SK-N-SH (cell line): ENCODE measurements at places on chromosomes 6 and 20. TPM values are rescaled to one million over a fixed set of nuclear protein-coding genes. Genes with fewer than 3 reads are reported as not detected.

DNA sequence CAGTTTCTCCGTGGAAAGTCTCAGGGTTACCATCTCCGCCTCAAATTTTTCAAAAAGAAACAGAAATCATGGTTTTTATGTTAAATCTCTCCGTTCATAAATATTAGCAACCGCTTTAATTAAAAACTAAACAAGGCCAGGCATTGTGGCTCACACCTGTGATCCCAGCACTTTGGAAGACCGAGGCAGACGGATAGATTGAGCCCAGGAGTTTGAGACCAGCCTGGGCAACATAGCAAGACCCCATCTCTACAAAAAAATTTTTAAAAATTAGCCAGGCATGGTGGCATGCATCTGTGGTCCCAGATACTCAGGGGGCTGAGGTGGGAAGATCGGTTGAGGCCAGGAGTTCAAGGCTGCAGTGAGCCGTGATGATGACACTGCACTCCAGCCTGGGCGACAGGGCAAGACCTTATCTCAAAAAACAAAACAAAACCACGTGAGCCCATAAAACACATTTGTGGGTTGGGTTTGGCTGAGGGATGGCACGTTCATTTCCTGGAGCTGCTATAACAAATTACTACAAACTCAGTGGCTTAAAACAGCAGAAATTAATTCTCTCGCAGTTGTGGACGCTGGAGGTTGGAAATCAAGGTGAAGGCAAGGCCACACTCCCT is 223.2 kb downstream of the ZNF217 start:
- no peak for DNase-seq

DNA sequence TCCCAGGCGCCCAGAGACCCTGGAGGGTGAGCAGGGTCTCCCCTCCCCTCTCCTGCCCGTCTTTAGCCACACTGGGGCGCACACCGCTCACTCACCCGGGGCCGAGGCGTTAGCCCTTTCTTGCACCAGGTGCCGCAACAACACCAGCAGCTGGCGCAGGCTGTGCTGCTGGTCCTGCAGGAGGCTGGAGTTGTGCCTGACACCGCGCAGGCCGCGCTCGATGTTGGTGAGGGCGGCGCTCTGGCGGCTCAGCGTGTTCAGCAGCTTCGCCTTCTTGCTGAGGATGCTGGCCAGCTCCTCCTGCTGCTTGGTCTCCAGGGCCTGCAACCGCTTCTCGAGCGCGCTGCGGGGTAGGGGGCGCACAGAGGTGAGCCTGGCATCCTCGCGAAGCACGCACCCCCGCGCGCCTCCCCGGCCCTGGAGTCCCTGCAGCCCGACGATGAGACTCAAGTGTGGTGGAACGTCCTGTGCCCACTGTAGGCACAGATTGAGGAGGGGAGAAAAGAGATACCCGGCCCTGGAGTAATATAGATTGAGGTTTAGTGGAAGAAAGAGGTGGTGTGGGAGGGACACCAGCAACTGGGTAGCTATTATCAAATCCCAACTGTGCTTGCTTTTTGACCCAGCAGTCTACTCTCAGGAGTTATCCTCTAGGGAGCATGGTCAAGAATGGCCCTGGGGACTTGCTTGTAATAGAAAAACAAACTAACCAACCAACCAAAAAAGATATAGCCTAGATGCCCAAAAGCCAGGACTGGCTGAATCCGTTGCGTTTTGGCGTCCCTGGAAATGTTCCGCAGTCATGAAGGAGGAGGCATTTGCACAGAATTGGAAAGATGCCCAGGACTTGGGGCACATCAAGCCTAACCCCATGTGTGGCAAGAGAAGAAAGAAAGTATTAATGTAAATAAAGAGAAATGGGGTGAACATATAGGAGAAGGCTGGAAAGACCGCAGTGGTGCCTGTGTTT is 30.9 kb downstream of the ANGPT4 start:
- no peak for DNase-seq

DNA sequence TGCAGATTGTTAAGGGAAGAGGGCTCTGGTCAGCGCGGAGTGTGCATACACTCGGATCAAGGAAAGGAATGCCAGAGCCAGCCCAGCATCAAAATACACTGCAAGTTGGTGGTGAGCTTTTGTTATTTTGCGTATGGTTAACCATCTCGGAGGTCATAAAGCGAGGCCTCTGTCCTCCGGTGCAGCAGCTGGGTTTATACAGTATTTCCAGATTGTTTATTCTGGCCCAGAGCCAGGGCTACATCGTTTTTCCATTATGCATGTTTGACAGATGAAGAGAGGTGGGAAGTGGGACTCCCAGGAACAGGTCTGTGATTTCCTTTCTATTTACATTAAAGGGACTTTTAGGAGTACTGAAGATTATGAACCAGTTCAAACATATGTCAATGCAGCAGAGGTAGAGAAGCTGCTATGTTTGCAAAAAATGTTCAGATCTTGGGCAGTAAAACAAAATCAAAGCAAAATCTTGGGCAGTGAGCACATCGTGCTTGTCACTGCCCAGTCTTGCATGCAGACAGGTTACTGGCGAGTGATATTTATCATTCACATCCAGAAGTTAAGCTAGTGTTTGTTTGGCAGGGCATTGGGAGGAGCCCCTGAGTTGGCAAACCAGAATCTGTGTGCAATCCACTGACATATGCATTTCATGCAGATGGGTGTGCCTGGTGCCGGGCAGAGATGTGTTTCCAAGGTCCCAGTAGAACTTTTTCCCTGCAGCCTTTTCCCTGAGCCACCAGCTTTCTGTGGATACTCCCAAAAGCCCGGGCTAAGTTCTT is 256.3 kb upstream of the TAB2 start:
- peak; percentile 43 for DNase-seq

DNA sequence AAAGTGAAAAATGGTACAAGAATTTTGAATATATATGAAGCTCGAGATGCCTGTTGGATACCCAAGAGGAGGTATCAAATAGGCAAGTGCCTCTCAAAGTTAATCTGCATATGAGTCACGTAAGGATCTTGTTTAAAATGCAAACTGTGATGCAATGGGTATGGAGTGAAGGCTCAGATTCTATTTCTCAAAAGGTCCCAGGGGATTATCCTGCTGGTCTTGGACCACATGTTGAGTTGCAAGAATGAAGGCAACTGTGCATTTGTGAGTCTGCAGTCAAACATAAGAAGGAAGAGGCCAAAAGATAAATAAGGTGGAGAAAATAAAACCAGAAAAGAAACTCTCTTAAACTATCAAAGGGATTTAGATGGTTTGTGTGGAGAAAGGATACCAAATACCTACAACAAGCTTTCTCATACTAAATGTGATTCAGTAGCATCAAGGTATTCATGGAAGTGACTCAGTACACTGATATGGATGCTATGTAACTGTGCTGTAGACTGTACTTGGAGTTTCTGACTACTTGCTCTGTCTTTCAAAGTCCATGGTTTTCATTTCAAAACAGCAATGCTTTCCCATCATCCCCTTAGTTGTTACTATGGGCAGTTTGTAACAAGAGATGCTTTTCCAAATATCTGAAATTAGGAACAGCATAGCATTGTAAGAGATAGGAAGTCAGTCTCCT is 106.3 kb downstream of the GFRAL start:
- DNase-seq, result no peak

DNA sequence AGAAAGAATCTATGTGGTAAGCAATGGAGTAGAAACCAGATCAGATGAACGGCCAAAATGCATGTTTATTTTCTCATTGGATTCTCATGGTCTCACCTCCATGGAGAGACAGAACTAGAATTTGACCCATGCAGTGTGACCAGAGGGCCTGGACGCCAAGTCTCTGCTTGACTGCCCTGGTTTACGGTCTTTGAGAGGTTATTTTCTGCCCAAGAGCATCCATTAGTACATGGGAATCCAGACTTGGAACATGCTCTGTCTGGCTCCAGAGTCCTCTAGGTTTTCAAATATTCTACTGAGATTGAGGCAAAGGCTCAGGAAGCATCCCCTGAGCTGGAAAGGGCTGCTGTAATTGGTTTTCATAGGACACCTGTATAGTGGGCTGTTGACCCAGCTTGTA is 45.5 kb upstream of the UST start:
- no peak for DNase-seq

- DNase-seq, result no peak
Observed at GRCh38 chr20:37228656-37229055, 33.0 kb downstream of the GHRH start.

DNA sequence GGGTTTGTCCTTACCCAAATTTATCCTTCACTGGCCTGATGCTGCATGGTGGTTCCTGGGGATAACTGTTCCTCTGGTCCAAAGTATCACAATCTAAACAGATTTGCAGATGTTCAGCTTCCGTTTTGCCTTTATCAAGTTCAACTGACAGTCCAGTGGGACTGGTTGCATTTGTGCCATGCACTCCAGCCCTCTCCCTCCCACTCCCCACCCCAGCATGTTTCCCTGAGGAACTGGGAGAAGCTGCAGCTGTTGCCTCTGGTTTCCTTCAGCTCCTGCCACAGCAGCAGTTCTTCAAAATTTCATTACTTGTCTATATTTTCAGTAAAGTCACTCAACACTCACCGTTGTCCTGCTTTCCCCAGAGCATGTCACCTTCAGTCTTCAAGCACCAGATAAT is 39.5 kb upstream of the KIF16B start:
- no peak for DNase-seq

DNA sequence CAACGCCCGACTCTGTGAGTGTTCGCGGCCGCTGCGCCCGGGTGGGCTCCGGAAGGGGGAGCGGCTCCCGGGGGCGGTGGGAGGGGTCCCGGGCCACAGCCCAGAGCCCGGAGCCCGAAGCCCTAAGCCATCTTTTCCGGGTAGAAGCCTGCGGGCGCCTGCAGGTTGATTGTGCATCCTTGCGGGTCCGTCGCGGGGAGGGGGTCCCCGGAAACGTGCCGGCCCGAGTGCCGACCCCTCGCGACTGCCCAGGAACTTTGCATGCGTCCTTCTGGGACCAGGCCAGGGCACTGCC is 413 bp downstream of the PTPRA start:
- peak; percentile 88 for DNase-seq

The PI3 gene
- polyA plus RNA-seq, result 0.12 TPM in 1 of 2 replicates, not detected in the other

DNA sequence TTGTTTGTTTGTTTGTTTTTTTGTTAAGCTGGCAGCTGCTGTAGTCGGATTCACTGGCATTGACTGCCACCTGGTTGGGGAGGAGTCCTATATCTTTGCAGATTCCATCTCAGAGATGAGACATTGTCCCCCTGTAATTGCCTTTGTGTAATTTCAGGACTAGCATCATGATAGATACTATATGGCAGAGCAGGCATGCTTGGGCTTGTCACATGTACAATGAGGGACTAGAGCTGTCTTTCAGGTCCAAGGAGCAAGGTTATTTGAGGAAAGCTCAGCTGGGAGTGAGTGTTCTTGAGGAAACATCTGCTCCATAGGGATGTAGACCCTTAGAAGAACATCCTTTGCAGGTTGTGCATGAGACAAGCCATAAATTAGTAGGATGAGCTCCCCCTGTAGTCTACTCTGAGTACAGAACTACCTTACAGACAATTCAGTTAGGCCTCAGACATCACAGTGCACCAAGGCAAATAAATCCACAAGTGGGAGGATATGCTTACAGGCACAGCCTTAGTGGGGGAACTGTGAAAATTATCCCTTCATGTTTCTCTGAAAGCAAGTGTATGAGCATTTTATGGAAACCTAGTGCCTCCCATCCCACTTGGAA is 62.1 kb downstream of the BMP2 start:
- DNase-seq, result no peak

The TRIM31 gene
- polyA plus RNA-seq, result not detected in 2 replicates

DNA sequence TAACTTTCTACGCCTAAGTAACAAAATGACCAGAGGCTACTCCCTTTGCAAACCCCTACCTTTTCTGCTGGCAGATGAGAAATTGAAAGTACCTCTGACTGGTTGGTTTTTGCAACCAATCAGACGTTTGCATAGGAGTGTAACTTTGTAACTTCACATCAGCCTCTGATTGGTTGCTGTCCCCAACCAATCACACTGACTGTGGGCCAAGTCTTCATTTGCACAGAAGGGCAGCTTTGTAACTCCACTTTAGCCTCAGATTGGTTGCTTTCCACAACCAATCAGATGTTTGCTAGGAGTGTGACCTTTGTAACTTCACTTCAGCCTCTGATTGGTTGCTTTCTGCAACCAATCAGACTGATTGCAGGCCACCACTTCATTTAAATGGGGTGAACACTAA is 89.1 kb downstream of the ME1 start:
- no peak for DNase-seq

The KCNK17 gene
- not detected in 2 replicates for polyA plus RNA-seq

GRCh38 chr6:159720708-159721107 is 6.6 kb upstream of the WTAP start:
- peak; percentile 25 for DNase-seq

GRCh38 chr6:16227048-16227562 is 11.3 kb upstream of the GMPR start:
- no peak for DNase-seq

The CHMP4B gene
- polyA plus RNA-seq, result 83.1 and 123 TPM in 2 replicates

- DNase-seq, result no peak
Observed at GRCh38 chr6:151172751-151173150, 67.0 kb upstream of the AKAP12 start.

GRCh38 chr6:132190097-132190814 is 211.0 kb downstream of the MOXD1 start:
- no peak for DNase-seq

DNA sequence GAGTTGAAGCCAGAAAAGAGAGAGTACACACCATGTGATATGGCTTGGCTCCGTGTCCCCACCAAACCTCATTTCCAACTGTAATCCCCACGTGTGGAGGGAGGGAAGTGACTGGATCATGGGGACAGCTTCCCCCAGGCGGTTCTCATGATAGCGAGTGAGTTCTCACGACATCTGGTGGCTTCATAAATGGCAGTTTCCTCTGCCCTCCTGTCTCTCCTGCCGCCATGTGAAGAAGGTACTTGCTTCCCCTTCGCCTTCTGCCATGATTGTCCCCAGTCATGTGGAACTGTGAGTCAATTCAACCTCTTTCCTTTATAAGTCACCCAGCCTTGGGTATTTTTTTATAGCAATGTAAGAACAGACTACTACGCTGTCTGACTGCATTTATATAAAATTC is 40.3 kb downstream of the TAF4 start:
- no peak for DNase-seq

DNA sequence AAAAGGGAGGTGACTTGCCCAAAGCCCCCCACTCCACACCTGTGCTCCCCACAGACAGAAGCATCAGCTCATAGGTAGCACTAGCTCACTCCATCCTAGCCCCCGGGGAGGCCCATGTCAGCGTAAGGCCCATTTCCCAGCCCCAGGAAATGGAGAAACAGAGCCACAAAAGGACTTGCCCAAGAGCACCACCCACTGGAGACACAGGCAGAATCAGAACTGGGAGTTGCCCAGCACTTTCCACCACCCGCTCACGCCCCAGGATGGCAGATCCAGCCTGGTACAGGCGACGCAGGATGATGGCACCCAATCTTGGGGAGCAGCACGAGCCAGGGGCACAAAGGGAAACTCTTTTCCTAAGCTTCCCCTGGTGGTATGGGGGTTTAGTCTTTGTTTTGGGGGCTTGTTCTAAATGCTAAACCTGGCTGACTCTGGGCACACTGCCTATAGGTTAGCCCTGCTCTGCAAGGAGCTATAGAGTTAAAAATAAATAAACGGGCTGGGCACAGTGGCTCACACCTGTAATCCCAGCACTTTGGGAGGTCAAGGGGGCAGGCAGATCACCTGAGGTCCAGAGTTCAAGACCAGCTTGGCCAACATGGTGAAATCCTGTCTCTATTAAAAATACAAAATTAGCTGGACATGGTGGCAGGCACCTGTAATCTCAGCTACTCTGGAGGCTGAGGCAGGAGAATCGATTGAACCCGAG is 11.8 kb downstream of the C20orf203 start:
- DNase-seq, result no peak
